ENCODE measurements at places on chromosomes 5 and 9.

DNA sequence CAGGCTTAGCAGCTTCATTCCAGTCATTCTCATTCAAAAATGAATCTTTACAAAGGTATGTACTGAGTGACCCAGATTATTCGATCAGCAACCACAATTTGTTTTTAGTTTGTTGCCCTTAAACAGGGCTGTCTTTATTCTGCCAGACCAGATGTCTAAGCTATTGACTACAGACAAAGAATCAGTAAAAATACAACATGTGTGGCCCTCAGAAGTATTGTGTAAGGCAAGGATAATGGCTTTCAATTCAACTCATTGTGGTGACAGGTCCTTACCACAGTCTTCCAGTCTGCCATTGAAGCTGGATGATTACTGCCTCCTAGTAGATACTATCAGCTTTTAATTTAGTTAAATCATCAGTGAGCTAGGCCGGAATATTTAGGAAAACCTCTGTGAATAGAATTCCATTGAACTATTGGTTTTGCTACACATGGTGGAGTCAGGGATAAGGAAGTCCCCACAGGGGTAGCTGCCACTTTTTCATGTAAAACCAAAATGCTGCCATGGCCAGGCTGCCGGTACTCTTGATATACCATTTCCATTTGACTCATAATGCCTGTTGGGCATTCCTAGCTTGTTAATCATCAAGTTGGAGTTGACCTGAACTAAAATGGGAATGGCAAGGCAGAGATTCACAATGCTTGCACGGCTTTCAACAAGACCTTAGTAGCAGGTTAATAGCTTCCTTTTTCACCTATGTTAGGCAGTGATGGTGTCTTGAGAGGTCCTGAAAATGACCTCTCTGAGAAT is 175.6 kb downstream of the MEF2C start:
- DNase-seq: no peak

DNA sequence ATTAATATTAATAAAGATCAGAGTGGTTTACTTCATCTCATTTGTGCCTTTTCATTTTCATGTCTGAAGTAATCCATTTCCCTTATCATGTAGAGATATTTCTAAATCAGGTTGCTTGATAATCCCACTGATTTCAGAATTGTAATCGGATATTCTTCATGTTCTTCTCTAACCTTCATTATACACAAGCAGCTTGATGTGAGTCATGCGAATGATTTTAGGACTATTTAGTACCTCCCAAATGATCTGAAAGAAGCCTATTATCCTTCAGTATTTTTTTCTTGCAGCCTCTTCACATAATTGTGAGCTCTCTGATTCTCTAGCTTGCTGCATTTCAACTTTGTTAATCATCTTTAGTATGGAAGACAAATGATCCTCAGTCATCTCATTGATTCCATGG is 182.0 kb downstream of the GIN1 start:
- DNase-seq: no peak

DNA sequence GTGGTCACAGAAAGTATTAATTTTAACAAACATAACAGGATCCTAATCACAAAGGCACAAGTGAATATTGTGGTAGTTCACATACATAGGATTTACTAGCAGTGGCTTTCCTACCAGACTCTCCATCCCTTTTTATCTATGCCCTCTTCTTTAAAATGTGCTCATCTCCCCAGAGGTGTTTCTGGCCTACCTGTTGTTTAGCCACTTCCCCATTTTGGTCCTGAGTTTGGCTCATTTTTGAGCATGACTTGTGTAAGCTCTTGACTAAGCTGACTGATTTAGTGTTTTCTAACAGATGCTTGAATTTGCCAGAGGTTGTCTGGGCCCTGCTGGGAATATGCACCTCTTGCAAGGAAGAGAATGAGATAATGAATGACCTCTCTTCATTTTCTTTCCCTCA is 517.7 kb upstream of the CLINT1 start:
- no peak for DNase-seq

GRCh38 chr5:143073766-143074165 is 303.6 kb downstream of the ARHGAP26 start:
- no peak for DNase-seq

DNA sequence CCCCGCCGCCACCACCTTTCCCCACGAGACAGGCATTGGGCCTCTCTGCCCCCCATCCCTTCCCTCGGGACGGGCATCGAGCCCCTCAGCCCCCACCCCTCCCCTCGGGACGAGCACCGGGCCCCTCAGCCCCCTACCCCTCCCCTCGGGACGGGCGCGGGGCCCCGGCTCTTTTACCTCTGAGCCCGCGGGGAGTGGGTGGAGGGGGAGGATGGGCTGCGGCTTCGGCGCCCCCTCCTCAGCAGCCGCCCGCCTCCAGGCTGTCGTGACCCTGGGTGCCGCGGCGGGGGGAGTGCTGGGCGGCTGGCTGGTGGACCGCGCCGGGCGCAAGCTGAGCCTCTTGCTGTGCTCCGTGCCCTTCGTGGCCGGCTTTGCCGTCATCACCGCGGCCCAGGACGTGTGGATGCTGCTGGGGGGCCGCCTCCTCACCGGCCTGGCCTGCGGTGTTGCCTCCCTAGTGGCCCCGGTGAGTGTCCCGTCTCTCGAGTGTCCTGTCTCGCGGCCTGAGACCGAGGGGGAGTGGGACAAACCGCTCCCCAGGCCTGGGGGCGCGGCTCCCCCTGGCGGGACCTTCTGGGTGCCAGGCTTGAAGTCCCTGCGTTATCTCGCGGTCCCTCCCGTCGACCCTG is 791 bp downstream of the SLC2A8 start:
- peak; percentile 20 for DNase-seq

GRCh38 chr5:121707178-121707577 is 144.5 kb upstream of the FTMT start:
- no peak for DNase-seq
